Activated CD4-positive, alpha-beta T cell treated with anti-CD3 and anti-CD28 coated beads for 1 hour (primary cell): ENCODE measurements at places on chromosomes 5 and 9.

DNA sequence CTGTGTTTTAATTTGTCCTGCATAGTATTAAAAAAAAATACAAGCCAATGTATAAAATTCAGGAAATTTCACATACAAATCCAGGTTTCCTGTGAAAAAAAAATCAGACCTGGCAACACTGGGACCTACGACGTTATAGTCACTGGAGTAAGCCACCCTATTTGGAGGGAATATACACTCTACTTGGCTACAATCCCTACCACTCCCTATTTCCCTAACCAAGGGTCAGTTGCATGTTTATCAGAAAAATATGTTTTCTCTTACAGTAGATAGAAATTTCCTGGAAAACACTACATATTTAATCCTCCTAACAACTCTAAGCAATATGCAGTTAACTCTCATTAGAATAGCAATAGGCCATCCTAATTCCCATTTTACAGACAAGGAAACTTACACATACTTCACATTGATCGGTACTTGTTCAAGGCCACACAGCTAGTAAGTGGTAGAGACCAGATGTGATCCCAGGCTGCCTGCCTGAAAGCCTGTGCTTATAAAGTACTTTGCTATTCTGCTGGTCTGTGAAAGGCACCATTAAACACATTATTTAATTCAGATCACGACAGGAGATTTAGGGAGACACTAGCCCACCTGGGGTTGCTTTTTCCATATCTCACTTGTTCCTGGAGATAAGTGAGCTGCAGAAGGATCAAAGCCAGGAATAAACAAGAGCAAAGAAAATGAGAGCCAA, 70.8 kb downstream of the MFAP3 start:
- no peak for DNase-seq

GRCh38 chr9:79630521-79631403, 59.0 kb downstream of the TLE4 start:
- no peak for DNase-seq

GRCh38 chr9:19431361-19432171, 22.8 kb downstream of the ACER2 start:
- DNase-seq = no peak

DNA sequence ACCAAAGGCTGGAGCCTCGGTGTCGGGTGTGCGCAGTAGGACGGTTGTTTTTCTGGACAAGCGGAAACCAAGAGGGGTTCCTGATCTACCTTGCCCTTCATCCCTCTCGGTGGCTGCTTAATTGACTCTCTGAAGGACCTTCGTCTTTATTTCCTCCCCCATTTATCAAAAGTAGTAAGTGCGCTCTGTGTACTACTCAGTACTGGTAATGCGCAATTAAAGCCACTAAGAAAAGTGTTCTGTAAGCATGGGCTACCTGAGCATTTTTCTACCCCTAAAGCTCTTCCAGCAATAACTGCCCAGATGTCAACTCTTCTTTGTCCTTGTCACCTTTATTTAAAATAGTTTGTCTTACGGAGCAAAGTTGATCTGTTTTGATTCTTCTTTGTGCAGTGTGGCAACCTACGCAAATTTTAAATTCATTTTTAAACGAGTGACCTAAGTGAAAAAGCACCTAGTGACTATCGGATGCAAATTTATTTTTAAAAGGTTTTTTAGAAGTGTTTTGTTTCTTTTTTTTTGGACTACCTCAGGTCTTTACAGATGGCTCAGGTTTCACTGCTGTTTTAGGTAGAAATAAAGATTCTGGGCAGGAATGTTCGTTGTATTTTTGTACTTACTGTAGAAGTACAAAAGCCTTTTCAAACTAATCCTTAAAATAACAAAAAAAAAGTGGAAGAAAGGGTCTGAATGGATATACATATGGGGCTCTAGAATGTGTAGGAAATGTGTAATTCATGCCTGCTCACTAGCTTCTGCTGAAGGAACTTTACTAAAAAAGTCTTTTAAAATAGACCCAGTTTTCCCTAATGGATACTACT, 2.0 kb downstream of the JMY start:
- DNase-seq = no peak

GRCh38 chr9:79598562-79599345, 27.0 kb downstream of the TLE4 start:
- no peak for DNase-seq

GRCh38 chr9:123099042-123099441, 65.6 kb downstream of the GPR21 start:
- DNase-seq = no peak

DNA sequence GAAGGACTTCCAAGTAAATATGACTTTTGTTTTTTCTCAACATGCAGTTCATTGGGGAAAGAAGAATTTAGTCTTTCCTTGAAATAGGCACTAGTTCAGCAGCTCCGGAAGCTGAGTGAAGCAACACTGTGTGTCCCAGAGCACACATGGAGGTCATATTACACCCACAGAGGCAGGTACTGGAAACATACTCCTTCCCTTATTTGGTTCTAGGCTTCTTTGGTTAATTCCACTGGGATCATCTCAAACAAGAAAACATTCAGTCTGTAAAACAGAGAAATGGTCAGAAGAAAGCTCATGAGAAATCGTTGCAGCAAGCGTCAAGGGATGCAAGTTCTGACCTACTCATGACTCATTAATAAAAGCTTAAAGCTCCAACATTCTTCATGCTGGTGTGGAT, 175.1 kb upstream of the PCSK5 start:
- DNase-seq = no peak

DNA sequence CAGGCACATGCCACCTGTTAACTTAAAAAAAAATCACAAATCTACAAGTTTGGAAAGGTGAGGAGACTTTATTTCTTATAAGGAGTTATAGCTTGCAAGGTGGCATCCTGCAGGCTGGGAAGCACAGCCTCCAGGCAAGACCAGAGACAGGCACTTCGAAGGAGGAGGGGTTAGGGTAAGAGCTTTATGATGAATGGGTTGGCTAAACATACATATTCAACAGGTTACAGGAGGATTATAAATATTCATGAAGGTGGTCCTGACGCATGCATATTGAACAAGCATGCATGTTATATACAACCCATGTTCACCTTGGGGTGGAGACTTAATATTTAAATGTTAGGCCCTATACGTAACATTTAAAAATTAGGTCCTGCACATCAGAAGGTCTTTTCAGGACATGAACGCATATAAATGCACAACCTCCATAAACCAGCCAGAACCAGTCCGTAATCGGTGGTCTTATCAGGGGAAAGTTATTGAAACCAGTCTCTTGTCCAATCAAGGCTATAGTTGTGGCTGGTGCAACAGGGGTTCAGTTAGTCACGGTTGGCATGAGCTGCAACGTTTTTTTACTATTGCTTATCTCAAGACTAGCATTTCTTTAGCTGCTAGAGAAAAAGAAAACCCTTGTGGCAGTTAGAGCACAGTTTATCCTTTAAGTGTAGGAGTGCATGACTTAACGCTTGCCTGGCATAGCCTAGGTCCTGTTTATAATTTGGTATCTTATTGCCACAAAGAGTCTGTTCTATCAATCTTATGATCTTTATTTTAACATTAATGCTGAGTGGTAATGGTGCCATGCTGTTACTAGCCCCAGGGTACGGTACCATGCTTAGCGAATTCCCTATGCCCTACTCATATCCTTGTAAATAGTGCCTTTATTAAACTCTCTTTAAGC, 72.7 kb downstream of the C9orf57 start:
- DNase-seq = no peak

DNA sequence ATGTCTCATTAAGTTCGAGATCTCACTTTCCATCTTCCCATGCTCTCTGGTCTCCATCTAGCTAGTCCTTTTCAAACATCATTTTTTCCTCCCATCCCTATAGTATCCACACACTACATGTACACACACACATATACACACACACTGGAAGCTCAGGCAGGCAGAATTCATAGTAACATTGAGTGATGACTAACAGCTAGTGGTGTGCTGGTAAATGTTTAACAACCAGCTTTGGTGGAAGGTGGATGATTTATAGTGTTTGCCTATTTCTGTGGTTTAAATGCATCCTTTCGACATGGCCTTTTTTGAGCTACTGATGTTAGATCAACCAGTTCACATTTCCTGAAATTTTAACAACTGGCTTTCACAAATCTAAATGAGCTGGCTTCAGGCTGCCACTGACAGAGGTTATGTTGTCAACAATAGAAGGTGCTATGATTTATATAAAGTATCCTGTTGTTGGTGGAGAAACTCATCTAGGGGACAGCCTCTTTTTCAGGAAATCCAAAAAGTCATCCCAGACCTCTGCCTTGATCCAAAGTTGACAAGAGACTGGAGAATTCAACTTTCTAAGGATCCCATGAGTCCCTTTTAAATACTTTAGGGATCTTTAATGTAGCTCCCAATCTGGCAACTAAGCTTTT, 117.8 kb downstream of the CCDC192 start:
- no peak for DNase-seq

- DNase-seq = no peak
These were observed 469.0 kb upstream of the MEF2C start for GRCh38 chr5:89351975-89352374.

DNA sequence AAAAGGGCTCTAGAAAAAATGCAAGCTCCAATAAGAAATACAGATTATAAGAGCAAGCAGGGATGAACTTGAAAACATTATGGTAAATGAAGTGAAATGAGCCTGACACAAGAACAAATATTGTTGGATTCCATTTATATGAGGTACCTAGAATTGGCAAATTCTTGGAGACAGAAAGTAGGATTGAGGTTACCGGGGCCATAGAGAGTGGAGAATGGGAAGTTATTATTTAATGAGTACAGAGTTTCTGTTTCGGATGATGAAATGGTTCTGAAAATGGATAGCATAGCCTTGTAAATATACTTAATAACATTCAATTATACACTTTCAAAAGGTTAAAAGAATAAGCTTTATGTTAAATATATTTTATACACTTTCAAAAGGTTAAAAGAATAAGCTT, 75.6 kb upstream of the SLC12A2 start:
- DNase-seq = no peak

- no peak for DNase-seq
These were observed 34.0 kb downstream of the RPS23 start for GRCh38 chr5:82244151-82244550.

- DNase-seq = no peak
These were observed 101.9 kb downstream of the CD180 start for GRCh38 chr5:67094476-67095300.

DNA sequence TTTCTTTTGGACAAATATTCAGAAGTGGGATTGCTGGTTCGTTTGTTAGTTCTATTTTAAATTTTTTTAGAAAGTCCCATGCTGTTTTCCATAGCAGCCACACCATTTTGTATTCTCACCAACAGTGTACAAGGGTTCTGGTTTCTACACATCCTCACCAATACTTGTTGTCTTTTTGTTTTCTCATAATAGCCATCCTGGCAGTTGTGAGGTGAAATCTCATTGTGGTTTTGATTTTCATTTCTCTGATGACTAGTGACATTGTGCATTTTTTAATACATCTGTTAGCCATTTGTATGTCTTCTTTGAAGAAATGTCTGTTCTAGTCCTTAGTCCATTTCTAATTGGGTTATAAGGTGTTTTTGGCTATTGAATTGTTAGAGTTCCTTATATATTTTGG, 214.3 kb downstream of the ARRDC3 start:
- DNase-seq = no peak

DNA sequence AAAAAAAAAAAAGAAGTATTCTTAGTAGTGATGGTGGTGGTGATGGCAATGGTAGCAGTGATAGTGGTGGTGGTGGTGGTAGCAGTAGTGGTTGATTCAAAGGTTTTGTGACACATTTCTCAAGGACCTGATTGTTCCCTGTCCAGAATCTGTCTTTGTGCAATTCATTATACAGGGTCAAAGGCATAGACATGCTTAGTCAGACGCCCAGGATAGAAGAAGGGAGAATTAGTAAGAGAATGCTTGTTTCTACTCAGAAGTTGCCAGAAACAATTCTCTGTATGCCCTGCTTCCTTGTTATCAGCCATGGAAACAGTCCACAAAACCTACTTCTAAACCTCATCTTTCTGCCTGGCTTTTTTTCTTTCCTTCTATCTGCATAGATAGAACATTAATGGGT, 89.4 kb downstream of the SLC44A1 start:
- DNase-seq = no peak
